ENCODE measurements at places on chromosomes 5 and 9. TPM values are rescaled to one million over a fixed set of nuclear protein-coding genes. Genes with fewer than 3 reads are reported as not detected.

DNA sequence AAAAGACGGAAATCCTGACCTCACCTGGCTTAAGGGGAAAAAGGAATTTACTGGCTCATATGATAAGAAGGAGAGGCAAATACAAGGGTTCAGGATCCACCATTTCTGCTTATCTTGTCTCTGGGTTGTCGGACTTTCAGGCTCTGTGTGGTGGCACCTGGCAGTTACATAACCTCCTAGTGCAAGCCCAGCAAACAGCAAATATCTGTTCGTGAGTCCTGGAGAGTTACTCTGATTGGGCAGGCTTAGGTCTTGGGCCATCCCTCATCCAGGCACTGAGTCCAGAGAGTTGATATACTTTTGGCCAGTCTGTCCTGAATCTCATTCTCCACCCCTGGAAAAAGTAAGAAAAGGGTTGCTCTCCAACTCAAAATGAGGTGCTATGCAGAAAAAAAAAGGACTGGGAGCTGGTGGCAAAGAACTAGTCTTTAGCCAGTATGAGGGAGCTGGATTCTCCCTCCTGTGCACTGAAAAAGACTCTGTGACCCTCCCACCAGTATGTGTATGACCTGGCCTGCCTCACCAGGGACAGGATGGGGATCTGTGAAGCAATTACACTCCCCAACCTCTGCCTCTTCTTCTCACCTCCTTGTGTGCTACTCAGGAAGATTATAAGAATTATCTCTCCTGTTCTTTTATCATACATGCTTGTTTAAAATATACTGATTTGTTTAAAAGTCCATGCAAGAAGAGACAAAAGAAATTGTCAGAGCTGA, 282.9 kb downstream of the ARHGAP26 start:
- DNase-seq: no peak

GRCh38 chr5:148443998-148444397, 60.2 kb downstream of the FBXO38 start:
- DNase-seq: no peak

DNA sequence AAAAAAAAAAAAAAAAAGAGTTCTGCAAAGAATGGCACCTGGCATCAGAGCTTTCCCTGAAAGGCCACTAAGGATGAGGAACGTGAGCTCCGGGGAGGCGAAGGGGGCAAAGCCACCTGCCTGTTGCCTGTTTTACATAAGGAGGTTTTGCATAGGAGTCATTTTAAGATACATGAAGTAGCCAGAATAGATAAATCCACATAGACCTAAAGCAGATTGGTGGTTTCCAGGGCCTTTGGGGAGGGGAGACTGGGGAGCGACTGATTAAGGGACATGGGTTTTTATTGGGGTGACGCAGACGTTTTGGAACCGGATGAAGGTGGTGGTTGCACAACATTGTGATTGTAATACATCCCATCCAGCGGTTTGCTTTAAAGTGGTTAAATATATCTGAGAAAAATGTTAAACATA, 7.1 kb downstream of the NEK6 start:
- DNase-seq: no peak

DNA sequence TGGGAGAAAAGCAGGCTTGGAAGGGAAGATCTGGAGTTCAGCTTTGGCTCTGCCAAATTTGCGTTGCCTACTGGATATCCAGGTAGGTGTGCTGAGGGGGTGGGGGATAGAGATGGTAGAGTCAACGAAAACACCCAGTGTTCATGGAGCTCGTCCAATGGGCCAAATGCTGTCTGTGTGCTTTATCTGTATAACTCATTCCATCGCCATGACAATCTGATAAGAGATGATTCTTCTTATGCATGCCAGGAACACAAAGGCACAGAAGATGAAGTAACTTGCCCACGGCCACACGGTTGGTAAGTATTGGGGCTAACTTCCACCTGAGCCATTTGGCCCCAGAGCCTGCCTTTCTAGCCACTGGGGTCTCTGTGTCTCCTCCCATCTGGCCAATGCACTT, 53.2 kb downstream of the BOD1 start:
- DNase-seq: no peak

RAB3C gene
- total RNA-seq: 8.9 TPM

All from aorta (tissue), 5 donors.